AML-193 (cell line): ENCODE measurements at places on chromosomes 2 and 18.

GRCh38 chr2:169090133-169090820 is 20.9 kb downstream of the DHRS9 start:
- DNase-seq, result peak; percentile 82

DNA sequence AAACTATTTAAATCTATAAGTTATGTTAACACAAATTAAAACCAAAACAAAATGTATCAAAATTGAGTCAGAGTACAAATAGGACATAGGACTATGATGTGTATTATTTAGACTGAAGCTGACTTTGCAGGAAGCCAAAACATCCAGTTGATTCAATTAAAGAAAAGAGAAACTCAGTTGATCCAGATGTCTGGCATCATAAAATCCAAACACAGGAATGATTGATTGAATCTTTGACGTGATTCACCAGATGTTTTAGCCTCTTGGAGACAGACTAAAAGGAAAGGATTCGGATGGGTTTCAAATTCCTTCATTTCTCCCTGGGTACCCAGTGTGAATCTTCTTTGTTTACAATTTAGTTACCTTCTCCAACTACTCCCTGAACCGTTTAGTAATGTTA is 272.9 kb downstream of the IRS1 start:
- no peak for DNase-seq

DNA sequence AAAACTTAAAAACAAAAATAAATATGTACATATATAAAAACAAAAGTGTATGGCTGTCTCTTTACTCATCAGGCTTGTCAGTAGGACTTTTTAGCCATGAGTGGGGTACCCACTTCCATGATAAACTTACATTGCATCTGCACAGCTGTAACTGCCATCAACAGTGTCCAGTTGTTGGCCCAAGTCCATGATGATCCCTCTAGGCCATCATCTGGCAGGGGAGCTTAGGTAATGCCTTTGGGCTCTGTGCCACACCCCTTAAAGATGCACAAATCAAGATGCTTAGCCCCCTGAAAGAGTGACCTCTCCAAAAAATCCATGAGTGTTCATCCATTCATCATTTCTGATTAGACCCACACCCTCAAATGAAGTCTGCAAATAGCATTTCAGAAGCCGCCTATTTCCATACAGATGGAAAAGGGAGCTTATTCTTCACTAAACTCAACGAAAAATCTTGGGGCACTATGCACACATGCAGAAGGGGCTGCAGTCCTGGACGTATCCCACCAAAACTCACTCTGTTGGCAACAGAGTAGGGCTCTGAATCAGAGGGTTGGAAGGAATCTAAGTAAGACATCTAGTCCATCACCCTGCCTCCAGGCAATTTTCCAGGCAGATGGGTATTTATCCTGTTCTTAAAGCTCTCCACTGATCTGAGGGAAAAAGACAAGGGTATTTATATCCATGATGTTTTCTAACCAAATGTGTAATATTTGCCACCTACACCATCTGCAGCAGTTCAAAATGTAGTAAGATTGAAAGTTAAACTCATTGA is 691.0 kb downstream of the ZEB2 start:
- DNase-seq, result no peak

DNA sequence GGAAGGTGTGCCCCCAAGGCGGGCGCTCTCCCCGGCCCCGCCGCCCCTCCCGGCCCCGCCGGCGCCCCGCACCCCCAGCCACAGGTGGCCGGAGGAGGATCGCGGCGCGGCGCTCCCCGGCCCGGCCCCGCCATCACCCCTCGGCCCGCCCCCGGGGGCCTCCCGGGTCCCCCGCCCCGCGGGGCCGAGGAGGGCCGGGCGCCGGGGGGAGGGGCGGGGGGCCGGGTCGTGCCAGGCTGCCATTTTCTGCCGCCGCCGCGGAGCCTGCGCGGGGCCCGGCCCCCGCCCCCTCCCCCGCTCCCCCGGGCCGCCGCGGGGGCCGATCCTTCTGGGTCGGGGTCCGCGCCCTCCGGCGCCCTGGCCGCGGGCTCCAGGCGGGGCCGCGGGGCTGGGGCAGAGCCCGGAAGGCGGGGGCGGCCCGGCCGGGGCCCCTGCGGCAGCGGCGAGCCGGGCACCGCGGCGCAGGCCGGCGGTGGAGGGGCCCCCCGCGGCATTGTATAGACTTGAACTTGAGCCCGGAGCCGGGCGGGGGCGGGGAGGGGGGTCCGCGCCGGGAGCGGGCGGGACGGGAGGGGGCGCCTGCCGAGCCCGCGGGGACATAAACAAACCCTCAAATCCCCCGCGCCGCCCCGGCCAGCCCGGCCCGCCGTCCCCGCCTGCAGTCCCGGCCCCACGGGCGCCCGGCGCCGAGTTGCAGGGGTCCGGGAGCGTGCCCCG is 556 bp downstream of the DNMT3A start:
- DNase-seq, result no peak

- DNase-seq, result no peak
Measured at GRCh38 chr18:23085066-23085465, 50.2 kb upstream of the CABLES1 start.

DNA sequence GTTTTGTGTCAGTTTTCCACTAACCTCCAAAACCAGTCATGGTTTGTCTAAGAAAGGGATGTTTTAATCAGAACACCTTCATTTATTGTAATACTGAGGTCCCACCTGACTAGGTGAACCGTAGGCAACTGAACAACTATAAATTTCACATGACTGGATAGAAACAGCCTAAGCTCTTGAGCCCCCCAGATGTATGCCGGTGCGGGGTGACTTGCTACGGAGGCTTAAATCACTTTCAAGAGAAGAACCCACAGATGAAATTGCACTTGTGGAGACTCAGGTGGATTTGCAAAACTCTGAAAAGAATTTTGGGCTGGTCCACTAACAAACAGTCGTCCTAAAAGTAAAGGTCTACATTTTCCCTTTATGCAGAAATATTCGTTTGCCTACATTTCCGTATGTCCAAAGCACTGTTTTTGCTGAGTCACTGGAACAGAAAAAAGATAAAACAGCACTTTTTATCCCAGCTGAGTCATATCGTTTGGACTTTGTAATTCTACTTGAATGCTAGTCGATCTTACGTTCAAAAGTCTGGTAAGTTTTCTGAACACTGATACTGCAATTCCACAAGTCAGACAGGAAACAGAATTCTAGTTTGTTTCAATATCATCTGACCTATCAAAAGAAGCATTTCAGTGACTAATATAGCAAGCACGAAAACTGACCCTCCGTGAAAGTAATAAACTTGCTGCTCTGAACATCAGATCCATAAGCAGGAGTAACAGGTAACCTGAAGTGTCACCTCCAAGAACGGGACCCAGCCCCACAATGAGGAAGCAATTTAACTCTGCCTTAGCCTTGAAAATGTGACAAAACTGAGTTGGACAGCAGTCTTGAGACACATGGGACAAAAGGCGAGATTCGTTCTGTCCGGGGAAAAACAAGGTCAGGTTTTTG is 18.1 kb downstream of the ZNF516 start:
- peak; percentile 42 for DNase-seq

DNA sequence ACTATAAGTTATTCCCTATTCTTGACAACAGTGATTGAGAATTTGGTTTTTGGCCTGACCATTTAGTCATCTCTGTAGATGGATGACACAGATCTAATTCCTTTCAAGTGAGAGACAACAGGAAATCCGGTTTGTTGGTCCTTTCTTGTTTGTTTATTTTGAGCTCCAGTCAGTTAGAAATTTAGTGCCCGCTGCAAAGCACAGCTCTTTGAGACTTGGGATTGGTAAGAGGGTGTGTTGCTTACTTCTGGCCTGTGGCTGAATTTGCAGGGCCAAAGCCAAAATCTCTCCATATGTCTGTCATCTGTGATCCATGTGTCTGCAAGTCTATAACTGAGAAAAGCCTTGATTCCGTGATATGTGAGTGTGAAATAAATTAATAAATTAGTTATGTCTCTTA is 74.3 kb downstream of the BIN1 start:
- DNase-seq, result no peak
